ENCODE measurements at places on chromosomes 6 and 20.

- DNase-seq = no peak
Observed at GRCh38 chr20:17878912-17879602, 89.5 kb downstream of the SNX5 start.

GRCh38 chr6:138468320-138469015 lies 30.8 kb downstream of the NHSL1 start:
- no peak for DNase-seq

DNA sequence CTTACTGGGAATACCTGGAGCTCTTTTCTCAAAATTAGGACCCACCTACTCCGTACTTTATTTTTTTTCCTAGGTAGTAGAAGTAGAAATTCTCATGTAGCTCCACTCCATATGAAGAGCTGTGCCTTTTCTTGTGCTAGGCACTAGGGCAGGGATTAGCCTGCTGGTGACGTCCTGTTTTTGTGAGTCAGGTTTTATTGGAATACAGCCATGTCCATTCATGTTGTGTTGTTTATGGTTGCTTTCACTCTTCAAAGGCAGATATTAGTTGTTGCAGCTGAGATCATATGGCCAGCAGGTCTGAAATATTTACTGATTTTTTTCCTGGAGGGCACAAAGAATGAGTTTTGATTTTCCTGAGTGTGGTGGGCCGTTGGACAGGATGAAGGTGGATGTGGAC lies 20.5 kb downstream of the XRN2 start:
- no peak for DNase-seq

GRCh38 chr6:133245007-133245406 lies 3.9 kb downstream of the EYA4 start:
- DNase-seq = no peak

- DNase-seq = no peak
Observed at GRCh38 chr20:63696306-63696627, 185 bp upstream of the TNFRSF6B start.

GRCh38 chr20:39916236-39916765 lies 772.7 kb downstream of the MAFB start:
- no peak for DNase-seq
